ENCODE measurements at places on chromosomes 6 and 20.

- DNase-seq = no peak
Observed at GRCh38 chr20:17014217-17014616, 212.6 kb upstream of the PCSK2 start.

GRCh38 chr20:62369815-62370114, 2.7 kb upstream of the LAMA5 start:
- no peak for DNase-seq

- no peak for DNase-seq
Observed at GRCh38 chr6:137798261-137798660, 68.8 kb upstream of the TNFAIP3 start.

GRCh38 chr6:117463762-117464665, 18.5 kb upstream of the DCBLD1 start:
- DNase-seq = no peak

GRCh38 chr6:100194535-100194934, 200.5 kb upstream of the MCHR2 start:
- DNase-seq = no peak

- no peak for DNase-seq
Observed at GRCh38 chr20:61253640-61254511, 1.8 kb downstream of the CDH4 start.

GRCh38 chr6:56771189-56771588, 128.5 kb upstream of the DST start:
- no peak for DNase-seq

DNA sequence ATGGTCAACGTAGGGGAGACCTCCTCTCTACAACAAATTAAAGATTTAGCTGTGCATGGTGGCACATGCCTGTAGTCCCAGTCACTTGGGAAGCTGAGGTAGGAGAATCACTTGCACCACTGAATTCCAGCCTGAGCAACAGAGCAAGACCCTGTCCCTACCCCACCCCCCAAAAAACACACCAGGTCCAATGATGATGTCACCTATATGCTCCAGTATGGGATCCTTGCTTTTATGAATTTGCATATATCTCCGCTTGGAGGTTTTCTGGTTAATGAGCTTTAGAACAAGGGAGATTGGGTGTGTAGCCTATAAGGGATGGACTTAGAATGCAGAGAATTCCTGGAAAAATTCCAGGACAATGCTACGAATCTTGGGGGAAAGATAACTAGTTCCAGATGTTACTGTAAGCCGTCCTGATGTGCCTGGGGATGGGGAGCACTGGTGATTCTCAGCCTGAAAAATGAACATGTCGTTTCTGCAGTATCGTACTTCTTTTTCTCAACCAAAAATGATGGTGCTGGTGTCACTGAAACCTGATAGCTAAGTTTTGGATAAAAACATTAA, 61.1 kb downstream of the ZBTB2 start:
- no peak for DNase-seq

GRCh38 chr6:39389484-39389767, 66.9 kb upstream of the KCNK16 start:
- no peak for DNase-seq

DNA sequence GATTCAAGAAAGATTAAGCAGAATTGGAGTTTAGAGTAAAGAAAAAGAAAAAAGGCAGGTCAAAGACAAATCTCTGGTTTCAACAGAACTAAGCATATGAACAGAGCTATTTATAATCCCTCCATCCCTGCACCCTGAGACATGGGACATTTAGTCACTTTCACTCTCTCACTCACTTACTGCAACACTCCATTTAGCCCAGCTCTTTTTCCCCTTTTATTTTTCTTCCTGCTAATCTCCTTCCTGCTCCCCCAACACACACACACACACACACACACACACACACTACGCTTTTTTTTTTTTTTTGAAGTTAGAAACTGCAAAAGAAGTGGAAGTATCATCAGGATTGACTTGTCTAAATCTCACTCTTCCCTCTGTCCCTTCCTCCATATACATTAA, 45.1 kb upstream of the TBC1D7 start:
- DNase-seq = no peak

DNA sequence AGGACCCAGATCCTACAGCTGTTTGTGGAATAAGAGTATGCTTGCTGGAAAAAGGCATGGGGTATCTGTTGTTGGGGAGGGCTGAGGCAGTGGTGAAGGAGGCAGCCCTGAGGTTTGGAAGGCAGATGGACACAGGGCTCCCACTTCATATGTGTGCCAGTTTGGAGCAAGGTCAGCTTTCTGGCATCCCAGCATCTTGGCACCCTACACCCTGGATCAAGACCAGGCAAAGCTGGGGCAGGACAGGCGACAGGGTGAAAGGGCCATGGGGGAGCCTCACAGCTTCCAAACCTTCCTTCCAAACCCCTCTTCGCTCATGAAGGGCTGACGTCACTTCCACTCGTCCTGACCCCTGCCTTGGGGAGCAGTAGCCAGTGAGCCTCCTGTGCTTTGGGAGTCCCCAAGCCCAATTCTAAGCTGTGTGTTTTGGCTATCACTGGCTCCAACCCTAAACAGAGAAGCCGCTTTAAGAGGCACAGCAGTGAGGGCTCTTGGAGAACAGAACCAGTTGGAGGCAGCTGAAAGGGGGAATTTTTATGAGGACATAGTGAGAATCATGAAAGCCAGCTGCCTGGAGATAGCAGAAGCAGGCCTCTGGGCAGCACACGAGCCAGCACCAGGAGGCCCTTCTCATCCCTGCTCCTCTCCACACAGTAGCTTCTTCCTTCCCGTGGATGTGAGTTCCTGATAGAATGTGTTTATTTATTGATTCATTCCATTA, 448.6 kb upstream of the CDH4 start:
- DNase-seq = no peak

DNA sequence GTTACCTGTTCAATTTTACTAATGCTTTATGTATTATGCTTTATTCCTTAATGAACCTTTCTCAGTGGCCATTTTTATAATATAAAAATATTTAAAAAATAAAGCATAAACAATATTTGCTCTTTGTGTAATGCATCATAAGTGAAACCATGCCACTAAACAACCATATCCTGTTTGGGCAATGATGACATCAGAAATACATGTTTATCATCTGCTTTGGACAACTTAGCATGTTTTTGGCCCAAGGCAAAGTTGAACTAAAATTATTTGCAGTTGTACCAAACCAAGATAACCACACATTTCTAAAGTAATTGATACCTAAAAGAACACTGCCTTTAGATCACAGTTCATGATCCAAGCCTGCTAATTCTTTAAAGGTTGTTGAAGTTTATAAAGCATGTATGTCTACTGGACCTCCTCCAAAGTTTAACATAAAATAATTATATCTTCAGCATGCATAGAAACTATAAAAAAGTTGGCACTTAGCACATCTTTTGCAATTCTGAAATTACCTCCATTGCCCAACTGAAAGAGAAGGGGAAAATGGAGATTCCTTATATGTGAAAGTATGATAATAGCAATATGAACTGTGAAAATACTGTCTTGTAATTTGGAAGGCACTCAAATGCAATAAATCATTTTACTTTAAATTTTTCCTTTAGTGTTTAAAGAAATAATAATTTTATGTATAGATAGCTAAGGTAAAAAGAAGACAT, 325.6 kb upstream of the RUNX2 start:
- DNase-seq = no peak

GRCh38 chr6:36721369-36722140, 23.9 kb downstream of the RAB44 start:
- DNase-seq = no peak

DNA sequence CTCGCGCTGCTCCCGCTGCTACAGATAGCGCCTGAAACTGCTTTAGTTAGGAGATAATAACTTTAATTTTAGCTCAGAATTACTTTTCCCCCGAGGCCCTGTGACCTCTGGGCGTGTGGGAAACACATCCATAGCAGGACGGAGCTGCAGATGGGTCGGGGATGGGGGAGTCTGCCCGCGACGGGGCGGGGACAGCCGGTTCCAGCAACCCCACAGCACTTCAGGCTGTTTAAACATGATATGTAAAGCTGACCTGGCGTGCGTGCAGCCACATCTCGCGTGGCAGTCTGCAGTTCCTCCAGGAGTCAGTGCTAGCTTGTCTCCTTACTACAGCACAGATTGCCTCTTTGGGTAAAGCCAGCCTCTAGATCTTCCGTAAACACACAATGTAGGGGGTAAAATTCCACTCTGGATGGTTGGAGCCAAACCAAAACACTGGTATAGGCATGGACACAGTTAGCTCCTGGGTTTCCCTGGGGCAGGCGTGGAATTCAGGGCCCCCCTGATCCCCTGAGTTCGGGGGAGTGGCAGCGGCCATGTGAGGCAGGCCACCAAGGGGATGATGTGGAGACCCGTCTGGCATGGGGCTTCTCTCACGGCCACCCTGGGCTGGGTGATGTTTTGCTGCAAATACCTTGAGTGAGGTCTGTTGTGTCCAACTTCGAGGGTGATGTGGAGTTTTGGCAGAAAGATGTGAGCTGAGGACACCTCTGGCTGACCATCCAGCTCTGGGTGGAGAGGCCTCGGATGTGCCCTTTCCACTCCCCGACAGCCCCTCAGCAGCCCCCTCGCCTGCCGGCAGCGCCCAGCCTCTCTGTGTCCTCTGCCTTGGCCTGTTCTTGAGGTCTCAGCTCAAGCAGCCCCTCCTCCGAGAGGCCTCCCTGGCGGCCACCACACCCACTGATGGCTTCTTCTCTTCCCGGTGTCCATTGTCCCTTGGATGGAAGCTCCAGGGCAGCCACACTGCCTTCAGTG, 214.5 kb downstream of the TAF4 start:
- DNase-seq = no peak

- no peak for DNase-seq
Observed at GRCh38 chr6:1747531-1747930, 137.8 kb downstream of the FOXC1 start.

DNA sequence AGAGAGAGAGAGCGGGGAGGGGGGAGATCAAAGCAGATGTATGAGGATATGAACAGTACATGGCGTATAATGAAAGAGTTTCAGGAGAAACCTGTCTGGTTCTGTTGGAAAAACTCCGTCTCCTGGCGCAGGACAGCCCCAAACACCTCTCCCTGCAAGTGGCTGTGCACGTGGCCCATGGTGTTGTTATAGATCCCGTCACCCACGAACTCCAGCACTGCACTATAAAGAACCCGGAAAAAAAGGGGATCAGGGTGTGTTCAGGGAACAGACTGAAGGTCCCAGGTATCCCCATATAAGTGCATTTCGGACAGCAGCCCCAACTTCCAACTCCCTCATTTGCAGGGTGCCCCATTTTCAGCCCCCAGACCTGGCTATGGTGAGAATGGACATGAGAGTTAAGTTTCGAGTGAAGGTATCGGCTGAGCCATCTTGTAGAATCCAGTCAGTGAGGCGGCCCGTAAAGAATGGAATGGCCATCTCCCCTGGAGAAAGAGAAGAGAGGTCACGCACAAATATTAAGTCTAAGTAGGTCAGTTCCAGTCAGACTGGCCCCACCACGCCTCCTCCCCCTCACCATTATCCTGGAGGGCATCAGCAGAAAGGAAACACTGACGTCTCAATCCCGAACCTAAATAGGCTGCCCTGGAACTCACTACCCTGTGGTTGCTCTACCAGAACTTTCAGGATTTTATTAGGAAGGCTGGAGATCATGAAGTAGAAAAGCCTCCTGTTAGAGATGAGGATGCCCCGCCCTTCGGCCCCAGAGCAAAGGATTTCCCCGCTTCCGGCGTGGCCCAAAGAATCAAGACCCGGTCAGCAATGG, 1.3 kb downstream of the TAP1 start:
- DNase-seq = no peak

DNA sequence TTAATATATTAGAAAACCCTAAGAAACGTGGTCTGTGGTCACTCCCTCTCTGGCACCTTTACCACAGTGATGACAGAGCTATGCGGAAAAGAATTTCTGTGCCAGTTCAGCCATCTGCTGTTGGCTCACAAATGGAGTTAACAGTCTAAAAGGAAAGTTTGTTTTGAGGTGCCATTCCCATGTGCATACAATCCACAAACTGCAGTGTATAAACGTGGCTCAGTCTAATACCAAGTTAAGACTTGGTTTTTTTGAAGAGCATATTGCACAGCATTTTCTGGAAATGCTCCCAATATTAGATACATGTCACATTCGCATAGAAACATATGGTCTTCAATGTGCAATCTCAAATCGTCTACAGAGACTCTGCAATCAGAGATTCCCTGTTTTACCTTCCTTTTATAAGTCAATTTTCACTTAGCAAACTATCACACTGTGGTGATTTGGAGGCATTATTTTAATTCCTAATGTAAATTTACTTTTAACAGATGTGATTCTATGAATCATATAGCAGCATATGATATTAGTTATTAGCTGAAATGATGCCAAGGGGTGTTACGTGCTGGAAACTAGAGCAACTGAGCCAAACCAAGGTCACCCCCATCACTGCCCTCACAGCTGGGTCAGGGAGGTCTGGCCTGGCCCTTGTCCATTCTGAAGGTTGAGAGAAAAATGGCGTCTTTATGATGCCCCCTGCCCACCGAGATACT, 383.5 kb downstream of the PRKN start:
- DNase-seq = no peak

- no peak for DNase-seq
Observed at GRCh38 chr20:25203871-25204320, 8.4 kb downstream of the ENTPD6 start.

- no peak for DNase-seq
Observed at GRCh38 chr6:42562788-42563405, 932 bp upstream of the UBR2 start.

GRCh38 chr6:30544666-30545272, 11.5 kb downstream of the GNL1 start:
- DNase-seq = peak; percentile 55

- no peak for DNase-seq
Observed at GRCh38 chr6:6751266-6751596, 162.7 kb downstream of the LY86 start.

GRCh38 chr6:11236076-11236750, 3.7 kb upstream of the NEDD9 start:
- DNase-seq = no peak

GRCh38 chr20:50413088-50413500, 97.1 kb upstream of the PTPN1 start:
- peak; percentile 82 for DNase-seq

DNA sequence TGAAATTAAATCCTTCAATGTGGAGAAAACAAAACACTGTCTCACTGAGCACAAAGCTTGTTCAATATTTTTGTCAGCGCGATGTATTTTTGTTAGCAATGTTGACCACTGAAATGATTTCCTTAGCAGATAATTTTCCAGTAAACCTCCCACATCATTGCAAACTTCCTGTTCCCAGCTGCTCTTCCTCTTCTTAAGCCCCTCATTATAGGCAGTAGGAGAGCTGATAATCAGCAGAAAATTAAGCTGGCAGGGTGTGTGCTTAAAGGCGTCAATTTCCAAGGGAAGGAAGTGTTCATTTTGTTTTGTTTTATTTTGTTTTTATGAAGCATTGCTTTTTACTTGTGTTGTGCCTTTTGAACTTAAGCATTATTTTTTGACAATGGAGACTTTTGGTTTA, 29.1 kb upstream of the TMEM14A start:
- no peak for DNase-seq

Data from HepG2 (cell line).